Stimulated activated CD4-positive, alpha-beta T cell treated with anti-CD3 and anti-CD28 coated beads, Interleukin-4, amount 100 ng/mL, for 48 hours (primary cell): ENCODE measurements at places on chromosomes 5 and 9.

- no peak for DNase-seq
Observed at GRCh38 chr9:98807814-98808195, 335 bp downstream of the GALNT12 start.

DNA sequence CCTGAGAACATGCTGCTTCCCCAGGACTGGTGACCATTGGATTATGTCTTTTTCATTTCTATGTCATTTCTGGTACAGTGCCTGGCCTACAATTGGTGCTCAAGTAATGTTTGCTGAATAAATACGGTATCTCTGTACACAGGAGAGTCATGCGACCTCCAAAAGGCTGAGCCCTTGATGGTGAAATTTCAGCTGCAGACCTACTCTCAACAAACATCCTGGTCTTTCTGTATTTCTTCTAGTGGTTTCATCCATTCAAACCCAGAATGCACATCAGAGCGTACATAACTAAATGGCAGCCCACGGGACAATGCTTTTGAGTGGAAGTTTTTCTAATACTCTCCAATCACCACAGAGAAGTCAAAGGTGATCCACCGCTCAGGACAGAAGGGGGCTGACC lies 62.6 kb upstream of the RPS23 start:
- no peak for DNase-seq

DNA sequence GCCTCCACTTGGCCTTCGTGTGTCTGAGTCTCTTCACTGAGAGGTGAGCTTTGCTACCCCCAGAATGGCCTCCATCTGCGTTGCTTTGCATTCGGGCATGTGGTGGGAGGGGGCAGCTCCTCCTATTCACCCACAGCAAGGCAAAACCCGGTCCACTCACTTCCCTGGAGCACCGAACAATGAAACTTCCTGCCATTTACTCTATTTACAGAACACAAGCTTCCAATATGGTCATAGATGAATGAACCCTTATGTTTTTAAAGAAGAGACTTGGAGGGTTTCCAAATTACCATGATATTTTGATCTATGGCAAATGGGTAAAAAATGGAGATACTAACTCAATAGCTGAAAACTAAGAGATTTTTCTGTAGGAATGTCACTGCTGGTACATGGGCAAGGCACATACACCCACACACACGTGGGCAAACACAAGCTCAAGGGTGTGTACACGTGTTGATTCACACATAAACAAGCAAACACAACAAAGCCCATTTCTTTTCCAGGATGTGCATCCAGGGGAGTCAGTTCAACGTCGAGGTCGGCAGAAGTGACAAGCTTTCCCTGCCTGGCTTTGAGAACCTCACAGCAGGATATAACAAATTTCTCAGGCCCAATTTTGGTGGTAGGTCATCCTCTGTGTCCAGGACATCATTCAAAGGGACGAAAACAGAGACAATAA lies 5.2 kb downstream of the GABRP start:
- no peak for DNase-seq

GRCh38 chr5:82656341-82656761 lies 378.2 kb upstream of the RPS23 start:
- DNase-seq = no peak

DNA sequence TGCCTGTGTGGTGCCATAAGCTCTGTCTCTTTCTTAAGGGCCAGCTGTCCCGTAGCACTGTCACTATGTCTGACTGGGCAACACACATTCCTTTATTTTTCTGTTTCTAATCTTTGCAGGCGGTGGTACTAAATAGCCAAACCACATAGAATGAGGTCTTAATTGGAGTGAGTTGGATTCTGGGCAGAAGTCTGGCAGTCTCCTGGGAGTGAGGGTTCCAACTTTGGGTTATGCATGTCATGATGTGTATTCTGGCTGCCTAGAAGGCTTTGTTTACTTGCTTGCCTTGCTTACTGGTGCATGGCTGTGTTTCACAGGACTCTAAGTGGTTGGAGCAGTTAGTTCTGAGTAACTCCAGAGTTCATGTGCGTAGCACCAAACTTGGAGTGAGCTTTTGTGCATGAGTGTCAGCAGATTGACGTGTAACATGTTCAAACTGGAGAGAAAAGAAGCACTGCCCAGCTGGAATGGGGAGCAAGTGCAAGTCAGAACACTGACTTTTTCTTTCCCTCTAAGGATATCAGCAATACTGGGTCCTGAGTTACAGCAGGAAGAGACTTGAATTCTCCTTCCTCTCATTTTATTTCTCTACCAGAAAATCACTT lies 185.8 kb downstream of the PCSK1 start:
- no peak for DNase-seq

- DNase-seq = no peak
Observed at GRCh38 chr5:106825374-106825773, 845.4 kb downstream of the EFNA5 start.
